ENCODE measurements at places on chromosomes 5 and 9. TPM values are rescaled to one million over a fixed set of nuclear protein-coding genes. Genes with fewer than 3 reads are reported as not detected.

Gene UNC13B
- 1.6 TPM for total RNA-seq

Gene SLF1
- 6.0 TPM for total RNA-seq

Gene MYOZ3
- not detected for total RNA-seq

Gene ANXA1
- total RNA-seq, result 715 TPM

Gene PCDHB6
- total RNA-seq, result not detected

Gene LEAP2
- not detected for total RNA-seq

Gene TMEM174
- not detected for total RNA-seq

Gene SLC34A3
- not detected for total RNA-seq

Gene RNF208
- not detected for total RNA-seq

Gene FBXL7
- 0.12 TPM for total RNA-seq

Gene PFN3
- total RNA-seq, result not detected

Gene NEK6
- 135 TPM for total RNA-seq

Gene CNTNAP3
- total RNA-seq, result 25.0 TPM

Gene RANBP3L
- total RNA-seq, result not detected

Gene SLCO4C1
- 4.1 TPM for total RNA-seq

Gene KCNIP1
- total RNA-seq, result not detected

Gene PTPN3
- total RNA-seq, result 14.8 TPM

Gene PDE6A
- total RNA-seq, result 0.07 TPM

Gene PCDHB4
- total RNA-seq, result not detected

Gene FOXD4
- total RNA-seq, result not detected

Gene VAV2
- 24.3 TPM for total RNA-seq

Gene GPR150
- not detected for total RNA-seq

Gene SLCO6A1
- total RNA-seq, result not detected

Gene FBP1
- total RNA-seq, result not detected

Gene SLC6A3
- not detected for total RNA-seq
